ENCODE measurements at places on chromosomes 11 and 22. TPM values are rescaled to one million over a fixed set of nuclear protein-coding genes. Genes with fewer than 3 reads are reported as not detected.

PKP3 gene
- 36.8 TPM for total RNA-seq

PRR33 gene
- not detected for total RNA-seq

MS4A14 gene
- total RNA-seq = not detected

C1QTNF6 gene
- 25.0 TPM for total RNA-seq

BTBD18 gene
- total RNA-seq = not detected

HSPB2 gene
- not detected for total RNA-seq

DNA sequence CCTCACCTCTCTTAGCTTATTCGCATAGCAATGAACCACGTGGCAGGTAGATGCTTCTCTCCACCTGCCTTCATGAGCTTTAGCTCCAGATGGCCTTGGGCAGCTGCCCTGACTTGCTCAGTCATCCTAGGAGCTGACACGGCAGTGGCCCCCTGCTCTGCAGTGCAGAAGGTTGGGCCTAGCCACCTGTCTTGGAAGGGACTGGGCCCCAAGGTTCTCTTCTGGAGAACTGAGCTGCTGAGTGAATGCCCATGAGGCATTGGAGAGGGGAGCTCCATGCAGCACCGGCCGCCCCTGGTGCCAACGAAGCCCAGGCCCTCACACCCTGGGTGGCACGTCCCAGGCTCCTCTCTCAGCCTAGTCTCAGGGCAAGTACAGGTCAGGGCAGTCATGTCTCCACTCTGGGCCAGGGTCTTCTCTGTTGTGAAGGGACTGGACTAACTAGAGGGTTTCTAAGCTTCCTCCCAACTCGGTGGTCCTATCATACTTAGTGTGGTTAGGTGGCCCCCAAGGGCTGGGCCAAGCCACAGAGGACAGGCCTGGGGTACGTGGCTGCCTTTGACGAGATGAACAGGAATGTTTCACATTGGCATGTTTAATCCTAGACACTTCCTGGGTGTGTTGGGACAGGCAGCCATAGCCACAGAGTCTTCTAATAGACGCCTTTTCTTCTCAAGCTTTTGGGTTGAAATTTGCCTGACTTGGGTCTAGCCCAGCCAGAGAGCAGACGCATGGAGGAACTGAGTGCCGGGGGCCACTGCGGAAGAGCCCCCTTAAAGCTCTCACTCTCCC, 47.9 kb downstream of the ALX4 start:
- no peak overlapping the region for H3K27ac ChIP-seq
- H3K4me1 ChIP-seq = no peaks in the 10 kb centered on the region
- H3K36me3 ChIP-seq = no peaks in the 10 kb centered on the region
- no peak overlapping the region for H3K4me3 ChIP-seq
- no peak for DNase-seq
- no peaks in the 10 kb centered on the region for H3K27me3 ChIP-seq

- peaks cover 39% of the 10 kb centered on the region for H3K4me1 ChIP-seq
- H3K4me3 ChIP-seq = no peak overlapping the region
- no peak for DNase-seq
- H3K27me3 ChIP-seq = no peaks in the 10 kb centered on the region
- H3K36me3 ChIP-seq = no peaks in the 10 kb centered on the region
These were observed 11.6 kb downstream of the CD81 start for GRCh38 chr11:2388431-2389376.

DNA sequence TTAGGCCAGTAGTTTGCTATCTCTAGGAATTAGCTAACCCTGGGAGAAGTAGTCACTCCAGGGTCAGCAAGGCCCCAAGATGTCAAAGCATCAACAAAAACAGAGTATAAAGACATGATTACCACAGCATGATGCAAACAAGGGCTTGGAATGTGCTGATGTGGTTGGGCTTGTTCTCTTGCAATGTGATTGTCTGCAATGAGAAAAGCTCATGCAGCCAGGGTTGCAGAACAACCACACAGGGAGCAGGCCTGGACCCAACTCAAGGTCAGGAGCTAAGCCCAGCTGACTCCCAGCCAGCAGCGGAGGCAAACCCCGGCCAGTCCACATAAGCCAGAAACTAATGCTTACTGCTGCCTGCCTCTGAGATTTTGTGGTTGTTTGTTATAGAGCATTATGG, 132.4 kb upstream of the ZC3H12C start:
- no peak overlapping the region for H3K27ac ChIP-seq
- no peak for DNase-seq
- no peak overlapping the region for H3K4me3 ChIP-seq
- H3K4me1 ChIP-seq = no peaks in the 10 kb centered on the region
- no peaks in the 10 kb centered on the region for H3K36me3 ChIP-seq
- peaks cover 3% of the 10 kb centered on the region for H3K27me3 ChIP-seq

GRCh38 chr11:57320719-57321387, 3.9 kb downstream of the TNKS1BP1 start:
- no peaks in the 10 kb centered on the region for H3K27me3 ChIP-seq
- no peaks in the 10 kb centered on the region for H3K36me3 ChIP-seq
- no peak for DNase-seq
- peak overlapping the region; percentile 77 for H3K4me3 ChIP-seq

DNA sequence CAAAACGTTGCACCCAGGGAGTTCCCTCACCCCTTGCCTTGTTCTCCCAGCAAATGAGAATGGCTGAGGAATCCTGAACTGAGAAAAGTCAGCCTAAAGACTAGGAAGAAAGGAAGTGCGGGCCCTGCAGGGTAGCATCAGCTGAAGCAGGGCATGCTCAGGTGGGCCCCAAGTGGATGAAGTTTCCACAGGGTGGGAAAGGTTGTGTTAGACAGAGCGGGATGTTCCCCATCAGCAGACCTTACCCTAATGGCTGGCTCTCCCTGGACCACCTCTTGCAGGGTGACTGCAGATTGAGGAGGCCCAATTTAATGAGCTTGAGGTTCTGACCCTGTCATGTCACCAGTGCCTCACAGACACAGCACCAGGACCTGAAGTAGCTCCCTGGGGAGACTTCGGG, 81.5 kb upstream of the MYOD1 start:
- no peak overlapping the region for H3K4me3 ChIP-seq
- H3K27ac ChIP-seq = no peak overlapping the region
- H3K27me3 ChIP-seq = no peaks in the 10 kb centered on the region
- DNase-seq = no peak
- no peaks in the 10 kb centered on the region for H3K36me3 ChIP-seq

- H3K27ac ChIP-seq = peak overlapping the region; percentile 54
- peaks cover 20% of the 10 kb centered on the region for H3K4me1 ChIP-seq
- peak overlapping the region; percentile 41 for H3K4me3 ChIP-seq
- no peaks in the 10 kb centered on the region for H3K36me3 ChIP-seq
These were observed 30.2 kb upstream of the APOBEC3A start for GRCh38 chr22:38927033-38927781.

DNA sequence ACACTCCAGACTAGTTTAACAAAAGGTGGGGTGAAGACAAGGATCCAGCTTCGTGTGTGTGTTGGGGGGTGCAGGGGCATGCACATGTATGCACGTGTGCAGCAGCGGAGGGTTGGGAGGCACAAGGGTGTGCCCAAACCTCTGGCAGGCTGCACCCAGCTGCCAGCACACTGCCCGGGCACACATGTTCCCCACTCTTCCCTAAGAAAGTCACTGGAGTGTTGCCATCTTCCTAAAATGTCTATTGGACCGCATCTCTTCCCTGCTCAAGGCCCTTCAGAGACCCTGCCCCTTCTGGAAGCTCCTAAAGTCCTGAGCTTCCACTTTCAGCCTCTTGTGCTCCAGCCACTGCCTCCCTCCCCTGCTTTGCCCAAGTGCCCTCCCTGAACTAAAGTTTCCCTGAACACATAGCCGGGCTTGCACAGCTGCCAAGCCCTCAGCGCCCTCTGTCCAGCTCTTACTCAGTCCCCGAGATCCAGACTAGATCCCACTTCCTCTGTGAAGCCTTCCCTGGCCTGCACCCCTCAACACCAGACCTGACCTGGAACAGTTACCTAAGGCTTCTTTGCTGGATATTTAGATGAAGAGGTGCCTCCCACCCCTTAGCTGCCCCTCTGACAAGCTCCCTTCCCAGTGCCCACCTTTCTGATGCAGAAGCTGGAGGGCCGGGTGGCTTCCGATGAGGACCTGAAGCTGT, 6.0 kb downstream of the CFL1 start:
- peaks cover 36% of the 10 kb centered on the region for H3K4me1 ChIP-seq
- H3K27me3 ChIP-seq = no peaks in the 10 kb centered on the region
- no peak overlapping the region for H3K4me3 ChIP-seq
- DNase-seq = no peak
- H3K36me3 ChIP-seq = peaks cover 29% of the 10 kb centered on the region
- no peak overlapping the region for H3K27ac ChIP-seq

DNA sequence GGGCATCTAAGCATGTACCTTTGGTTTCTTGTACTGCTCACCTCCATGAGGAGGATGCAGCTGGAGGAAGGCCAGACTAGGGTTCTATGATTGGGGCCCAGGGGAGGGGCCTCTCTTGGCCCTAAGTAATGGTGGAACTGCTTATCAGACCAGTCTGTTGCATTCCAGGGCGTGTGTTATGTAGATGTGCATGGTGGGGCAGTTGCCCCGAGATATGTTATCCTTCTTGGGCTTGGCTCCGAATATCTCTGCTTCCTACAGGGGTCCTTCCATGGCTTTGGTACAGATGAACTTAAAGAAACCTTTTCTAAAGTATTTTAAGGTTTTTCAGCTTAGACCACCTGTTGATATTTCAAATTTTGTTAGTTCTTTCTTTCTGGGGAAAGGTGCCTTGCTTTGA, 126.0 kb downstream of the SWAP70 start:
- H3K4me3 ChIP-seq = no peak overlapping the region
- H3K27me3 ChIP-seq = no peaks in the 10 kb centered on the region
- peaks cover 5% of the 10 kb centered on the region for H3K36me3 ChIP-seq
- DNase-seq = no peak

DNA sequence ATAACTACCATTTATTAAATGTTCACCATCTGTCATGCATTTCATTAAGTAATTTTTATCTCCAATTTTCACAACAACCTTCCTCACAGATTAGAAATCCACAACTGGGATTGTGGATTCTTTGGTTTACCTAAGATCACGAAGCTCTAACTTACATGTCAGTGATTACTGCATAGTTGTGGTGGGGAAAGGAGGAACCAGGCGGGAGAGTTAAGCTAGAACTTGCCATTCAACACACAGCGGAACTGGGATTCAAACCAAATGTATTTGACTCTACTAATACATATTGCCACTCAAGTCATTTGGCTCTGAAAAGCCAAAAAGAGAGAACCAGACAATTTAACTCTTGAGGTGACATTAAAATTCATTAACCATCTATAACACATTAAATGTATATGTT, 10.4 kb upstream of the LAYN start:
- no peak overlapping the region for H3K4me3 ChIP-seq
- peaks cover 4% of the 10 kb centered on the region for H3K4me1 ChIP-seq
- H3K27ac ChIP-seq = no peak overlapping the region
- DNase-seq = no peak
- H3K27me3 ChIP-seq = no peaks in the 10 kb centered on the region

- H3K4me3 ChIP-seq = no peak overlapping the region
- DNase-seq = no peak
- H3K27me3 ChIP-seq = no peaks in the 10 kb centered on the region
- no peaks in the 10 kb centered on the region for H3K36me3 ChIP-seq
These were observed 301.9 kb upstream of the ZC3H12C start for GRCh38 chr11:109791337-109791736.

DNA sequence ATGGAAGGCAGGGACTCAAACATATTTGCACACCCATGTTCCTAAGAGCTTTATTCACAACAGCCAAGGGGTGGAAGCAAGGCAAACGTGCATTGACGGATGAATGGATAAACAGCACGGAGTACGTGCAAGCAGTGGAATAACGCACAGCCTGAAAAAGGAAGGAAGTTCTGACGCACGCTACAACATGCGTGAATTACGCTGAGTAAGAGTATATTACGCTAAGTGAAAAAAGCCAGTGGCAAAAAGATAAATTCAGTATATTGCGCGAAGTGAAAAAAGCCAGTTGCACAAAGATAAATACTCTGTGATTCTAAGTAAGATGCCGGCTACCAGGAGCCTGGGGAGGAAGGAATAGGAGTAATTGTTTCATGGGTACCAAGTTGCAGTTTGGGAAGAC, 19.5 kb downstream of the PHF21B start:
- no peak for DNase-seq
- no peaks in the 10 kb centered on the region for H3K27me3 ChIP-seq
- no peak overlapping the region for H3K4me3 ChIP-seq
- H3K27ac ChIP-seq = no peak overlapping the region

DNA sequence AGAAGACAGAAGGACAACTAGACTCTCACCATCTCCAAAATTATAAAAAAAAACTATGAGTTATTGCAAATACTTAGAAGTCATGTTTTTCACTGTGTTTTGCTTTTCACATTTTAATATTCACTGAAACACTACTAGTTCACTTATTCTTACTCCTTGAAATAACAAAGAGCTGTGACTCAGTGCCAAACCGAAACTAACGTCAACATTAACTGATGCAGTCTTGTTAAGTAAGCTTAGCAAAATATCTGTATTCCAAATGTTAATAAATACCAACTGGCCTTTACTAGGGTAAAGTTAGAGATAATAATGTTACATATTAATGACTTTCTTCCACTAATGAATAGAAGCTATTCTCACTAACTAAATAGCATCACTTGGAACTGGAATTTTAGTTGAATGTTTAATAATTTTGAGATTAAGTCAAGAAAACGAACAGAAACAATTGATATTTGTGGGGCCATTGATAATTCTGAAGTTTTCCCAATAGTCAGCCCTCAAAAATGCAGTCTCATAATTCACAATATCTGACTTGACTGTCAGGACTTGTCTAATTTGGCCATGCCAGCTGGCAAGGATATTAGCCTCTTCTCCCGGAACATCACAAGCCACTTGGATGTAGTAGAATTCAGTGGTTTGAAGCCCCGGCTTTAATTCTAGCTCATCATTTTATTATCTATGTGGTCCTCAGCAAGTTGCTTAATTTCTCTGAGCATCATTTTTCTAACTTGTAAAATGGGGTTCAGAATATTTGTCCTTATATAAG, 230.1 kb upstream of the DDI1 start:
- DNase-seq = no peak
- no peaks in the 10 kb centered on the region for H3K4me1 ChIP-seq
- no peaks in the 10 kb centered on the region for H3K27me3 ChIP-seq
- H3K4me3 ChIP-seq = no peak overlapping the region
- H3K27ac ChIP-seq = no peak overlapping the region
- H3K36me3 ChIP-seq = no peaks in the 10 kb centered on the region

- no peaks in the 10 kb centered on the region for H3K4me1 ChIP-seq
- peaks cover 9% of the 10 kb centered on the region for H3K36me3 ChIP-seq
- no peaks in the 10 kb centered on the region for H3K27me3 ChIP-seq
- H3K27ac ChIP-seq = no peak overlapping the region
- DNase-seq = no peak
- H3K4me3 ChIP-seq = no peak overlapping the region
These were observed 40.6 kb downstream of the OSBP start for GRCh38 chr11:59574932-59575502.

- H3K27me3 ChIP-seq = no peaks in the 10 kb centered on the region
- H3K36me3 ChIP-seq = no peaks in the 10 kb centered on the region
- H3K27ac ChIP-seq = no peak overlapping the region
- no peak for DNase-seq
- H3K4me1 ChIP-seq = no peaks in the 10 kb centered on the region
- no peak overlapping the region for H3K4me3 ChIP-seq
These were observed 18.5 kb downstream of the OR51F1 start for GRCh38 chr11:4751201-4751600.
